ENCODE measurements at places on chromosomes 6 and 20.

GRCh38 chr20:10467681-10468339 is 32.7 kb downstream of the SLX4IP start:
- no peak for DNase-seq

- DNase-seq = no peak
Measured at GRCh38 chr20:18719426-18719825, 94.2 kb upstream of the SCP2D1 start.

- no peak for DNase-seq
Measured at GRCh38 chr6:129567374-129567773, 142.6 kb downstream of the ARHGAP18 start.

- no peak for DNase-seq
Measured at GRCh38 chr6:25499615-25500235, 152.3 kb upstream of the SCGN start.

DNA sequence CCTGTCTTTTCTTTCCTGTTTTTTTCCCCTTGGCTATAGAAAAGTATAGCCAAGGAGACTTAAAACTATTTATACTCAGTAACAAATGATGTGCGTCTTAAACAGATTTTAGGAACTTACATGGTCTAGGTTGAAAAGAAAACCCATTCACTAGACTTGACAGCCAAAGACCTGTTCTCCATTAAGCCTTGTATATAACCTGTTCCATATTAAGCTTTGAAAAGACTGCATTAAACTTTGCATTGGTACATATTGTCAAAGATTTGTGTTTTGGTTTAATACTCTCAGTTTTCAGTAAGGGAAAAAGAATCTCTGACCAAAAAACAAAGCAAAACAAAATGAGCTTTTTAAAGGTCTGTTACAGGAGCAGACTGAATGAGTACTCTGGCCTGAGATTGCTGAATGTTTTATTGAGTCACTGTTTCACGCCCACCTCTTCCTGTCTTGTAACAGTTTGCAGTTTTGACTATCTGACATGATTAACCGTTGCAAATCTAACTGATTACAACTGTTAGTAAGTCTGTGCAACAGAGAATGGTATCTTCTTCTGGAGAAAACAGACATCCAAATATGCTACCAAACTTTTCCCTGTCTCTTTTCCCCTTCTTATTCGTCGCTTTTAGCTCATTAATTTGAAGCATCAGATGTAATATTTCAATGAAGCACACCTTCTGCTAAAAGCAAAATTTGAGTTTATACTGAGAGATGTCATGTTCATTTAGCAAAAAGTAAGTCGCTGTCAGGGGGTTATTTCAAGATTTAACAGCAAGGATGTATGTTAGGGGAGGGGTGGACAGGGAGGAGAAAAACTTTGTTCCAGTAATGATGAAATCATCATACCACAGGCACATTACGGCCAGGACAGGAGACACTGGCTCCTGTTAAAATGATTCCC is 59.1 kb upstream of the SUPT3H start:
- no peak for DNase-seq

DNA sequence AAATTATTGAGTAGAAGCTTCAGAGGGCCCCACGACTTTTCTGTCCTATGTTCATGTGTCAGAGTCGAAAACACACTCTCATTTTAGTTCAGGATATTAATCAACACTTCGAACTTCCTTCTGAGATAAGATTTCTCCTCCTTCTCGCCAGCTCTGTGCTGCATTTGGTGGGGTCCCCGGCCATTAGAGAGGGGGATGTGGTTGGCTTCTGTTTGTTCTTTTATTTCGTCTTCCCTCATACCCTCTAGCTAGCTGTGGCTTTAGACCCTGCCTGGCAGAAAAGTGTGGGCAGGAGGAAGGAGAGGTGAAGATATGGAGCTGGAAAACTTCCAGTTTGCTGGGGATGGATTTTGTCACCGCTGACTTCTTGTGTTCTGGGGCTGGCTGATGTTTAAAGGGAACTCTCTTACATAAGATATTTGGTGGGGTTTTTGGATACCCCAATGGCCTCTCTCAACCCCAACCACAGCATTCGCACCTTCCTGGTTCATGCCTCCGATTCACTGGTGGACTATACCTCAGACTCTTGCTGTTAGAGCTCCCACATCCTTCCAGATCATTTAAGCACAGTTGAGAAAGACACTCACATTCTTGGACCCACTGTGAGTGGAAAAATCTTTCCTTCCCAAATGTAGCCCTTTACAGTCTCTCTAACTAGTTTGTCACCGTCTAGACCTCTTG is 30.7 kb upstream of the TMX4 start:
- no peak for DNase-seq

DNA sequence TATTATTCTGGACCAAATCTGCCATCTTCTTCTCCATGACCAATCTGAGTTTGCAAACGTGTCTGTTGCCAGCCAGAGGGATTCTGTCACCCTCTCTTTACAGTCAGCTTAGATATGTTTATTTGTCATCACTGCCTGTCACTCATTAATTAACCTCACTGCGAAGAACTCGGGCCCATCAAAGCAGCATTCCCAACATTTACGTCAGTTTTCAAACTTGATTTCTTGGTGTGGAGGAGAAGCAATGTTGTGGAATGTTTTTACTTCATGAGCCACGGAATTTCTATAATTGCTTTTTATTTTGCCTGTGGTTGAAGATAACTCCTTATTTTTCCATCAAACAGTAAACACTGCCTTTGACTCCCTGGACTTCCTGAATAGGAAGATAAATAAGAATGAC is 91.8 kb upstream of the CNKSR3 start:
- no peak for DNase-seq

- no peak for DNase-seq
Measured at GRCh38 chr6:127298475-127298874, 31.8 kb downstream of the RNF146 start.

DNA sequence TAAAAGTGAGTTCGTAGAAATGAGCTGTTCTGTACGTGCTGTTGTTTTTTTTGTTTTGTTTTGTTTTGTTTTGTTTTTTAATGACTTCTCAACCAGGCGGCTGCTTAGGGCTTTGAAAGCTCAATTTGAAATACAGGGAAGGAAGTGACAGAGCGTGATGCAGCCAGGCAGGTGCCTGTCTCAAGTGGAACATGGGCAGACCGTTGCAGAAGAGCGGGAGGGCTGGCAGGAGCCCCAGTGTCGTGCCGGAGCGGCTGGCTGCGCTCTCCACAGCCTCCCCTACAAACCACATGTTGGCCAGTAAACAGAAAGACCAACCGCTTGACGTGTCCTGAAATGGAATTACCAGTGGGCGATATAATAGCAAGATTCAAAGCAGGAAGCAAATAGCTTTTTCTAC is 164.9 kb upstream of the RREB1 start:
- no peak for DNase-seq
